ENCODE measurements at places on chromosomes 4 and X. TPM values are rescaled to one million over a fixed set of nuclear protein-coding genes. Genes with fewer than 3 reads are reported as not detected.

The DAPP1 gene
- total RNA-seq = 0.43 TPM

The WAS gene
- 2.8 TPM for total RNA-seq

The RAI2 gene
- total RNA-seq = 37.5 TPM

The RTL9 gene
- 0.35 TPM for total RNA-seq

The CXCL9 gene
- 0.70 TPM for total RNA-seq

The RHOH gene
- total RNA-seq = 0.78 TPM

The RPS6KA6 gene
- 0.40 TPM for total RNA-seq

DNA sequence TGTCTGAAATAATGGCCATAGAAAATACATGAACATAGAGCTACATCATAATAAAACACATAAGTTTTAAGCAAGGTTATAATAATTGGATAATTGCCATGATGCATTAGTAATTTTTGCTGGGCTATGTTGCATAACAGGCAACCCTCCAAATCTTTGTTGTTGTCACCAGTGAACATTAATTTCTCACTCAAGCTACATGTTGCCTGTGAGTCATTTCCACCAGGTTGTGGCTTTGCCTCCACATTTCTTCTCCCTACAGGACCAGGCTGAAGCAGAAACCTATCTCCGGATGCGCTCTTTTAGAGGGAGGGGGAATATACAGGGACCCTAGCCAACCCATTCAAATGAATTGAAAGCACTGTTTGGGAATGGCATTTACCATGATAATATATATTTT lies 347.7 kb downstream of the GABRG1 start:
- no peak for DNase-seq

- DNase-seq = no peak
Measured at GRCh38 chr4:22986262-22986661, 293.5 kb downstream of the GBA3 start.

DNA sequence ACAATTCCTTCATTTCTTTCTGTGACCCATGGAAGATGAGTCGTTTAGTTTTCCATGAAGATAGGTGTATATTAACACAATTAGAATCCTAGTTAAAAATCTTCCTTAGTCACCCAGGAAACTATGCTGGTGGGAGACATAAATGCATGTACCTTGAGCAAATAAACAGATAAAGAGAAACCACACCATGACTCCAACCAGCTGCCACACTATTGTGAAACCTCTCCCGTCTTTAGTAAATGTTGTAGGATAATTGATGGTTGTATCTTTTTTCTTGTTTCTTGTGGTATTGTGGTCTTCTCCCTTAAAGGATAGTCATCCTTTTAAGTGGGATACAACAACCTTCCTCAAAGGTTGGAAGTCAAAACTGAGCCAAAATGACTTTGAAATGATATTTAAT lies 103.8 kb upstream of the LEF1 start:
- no peak for DNase-seq

DNA sequence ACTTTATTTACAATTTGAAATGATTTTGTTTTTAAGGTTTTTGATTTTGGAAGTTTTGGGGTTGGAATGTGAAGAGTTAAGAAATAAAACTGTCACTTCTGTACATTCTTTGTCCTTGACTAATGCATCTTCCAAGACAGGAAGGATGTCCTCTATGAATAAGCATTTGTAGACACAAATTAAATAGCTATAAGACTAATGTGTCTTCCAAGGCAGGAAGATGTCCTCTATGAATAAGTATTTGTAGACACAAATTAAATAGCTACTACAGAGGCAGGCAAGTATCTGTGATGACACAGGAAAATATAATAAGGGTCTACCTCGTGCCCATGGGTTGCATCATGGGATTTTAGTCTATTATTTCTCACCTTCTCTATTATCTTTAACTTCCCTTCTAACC lies 14.5 kb downstream of the PRSS48 start:
- DNase-seq = no peak

- DNase-seq = no peak
Measured at GRCh38 chr4:109608879-109609278, 48.8 kb downstream of the MCUB start.
